Activated T-cell treated with anti-CD3 and anti-CD28 coated beads for 4 hours (primary cell): ENCODE measurements at places on chromosomes 16 and 17.

- no peak for DNase-seq
Measured at GRCh38 chr16:87149051-87149450, 168.1 kb downstream of the C16orf95 start.

GRCh38 chr17:80445726-80446110, 30.7 kb downstream of the NPTX1 start:
- DNase-seq: no peak

DNA sequence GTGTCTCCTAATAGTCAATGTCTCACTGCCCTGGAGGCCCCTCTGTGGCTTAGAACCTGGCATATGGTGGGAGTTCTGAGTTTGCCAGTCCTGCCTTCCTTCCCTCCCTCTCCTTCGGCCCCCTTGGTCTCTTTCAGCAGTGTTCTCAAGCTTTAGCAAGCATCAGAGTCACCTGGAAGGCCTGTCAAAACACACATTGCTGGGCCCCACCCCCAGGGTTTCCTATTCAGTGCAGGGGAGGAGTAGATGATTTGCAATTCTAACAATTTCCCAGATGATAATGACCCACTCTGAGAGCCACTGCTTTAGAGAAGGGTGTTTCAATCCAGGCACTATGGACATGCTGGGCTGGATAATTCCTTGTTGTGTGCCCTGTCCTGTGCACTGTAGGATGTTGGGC, 26.4 kb upstream of the TMEM220 start:
- no peak for DNase-seq

DNA sequence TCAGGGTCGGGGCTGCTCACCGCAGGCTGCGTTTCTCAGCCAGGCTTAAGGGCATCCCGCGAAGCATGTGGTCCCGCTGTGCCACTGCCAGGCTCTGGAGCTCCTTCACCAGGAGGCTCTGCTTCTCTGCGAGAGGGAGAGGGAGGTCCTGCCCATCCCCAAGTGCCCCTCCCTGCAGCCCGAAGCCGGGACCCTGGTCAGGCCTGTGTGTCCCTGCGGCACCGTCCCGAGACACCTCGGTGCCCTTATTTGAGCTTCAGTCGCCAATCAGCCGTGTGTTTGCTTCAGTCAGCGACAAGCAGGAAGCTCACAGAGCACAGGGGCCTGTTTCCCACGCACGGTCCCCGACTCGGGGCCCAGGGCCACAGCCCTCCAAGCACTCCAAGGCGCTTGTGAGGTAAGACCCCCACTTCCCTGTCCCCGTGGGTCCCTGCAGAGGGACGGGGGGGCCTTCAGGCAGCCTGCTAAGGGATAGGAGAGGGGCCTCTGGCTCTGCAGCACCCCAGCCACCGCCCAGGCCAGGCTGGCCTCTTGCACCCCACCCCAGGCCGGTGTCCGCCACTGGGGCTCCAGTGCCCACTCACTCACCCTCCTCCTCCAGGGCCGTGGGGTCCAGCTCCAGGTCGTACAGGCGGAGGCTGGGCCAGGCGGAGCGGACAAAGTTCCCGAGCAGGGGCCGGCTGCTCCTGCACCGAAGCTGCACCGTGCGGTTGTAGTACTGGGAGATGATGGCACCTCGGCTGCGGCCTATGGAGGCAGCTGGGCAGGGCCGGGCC, 3.2 kb downstream of the TMC6 start:
- DNase-seq: no peak
